ENCODE measurements at places on chromosomes 7 and 10.

GRCh38 chr10:111999205-111999914 is 184.2 kb downstream of the GPAM start:
- DNase-seq, result no peak

- no peak for DNase-seq
Observed at GRCh38 chr10:104096692-104097091, 11.0 kb upstream of the COL17A1 start.

DNA sequence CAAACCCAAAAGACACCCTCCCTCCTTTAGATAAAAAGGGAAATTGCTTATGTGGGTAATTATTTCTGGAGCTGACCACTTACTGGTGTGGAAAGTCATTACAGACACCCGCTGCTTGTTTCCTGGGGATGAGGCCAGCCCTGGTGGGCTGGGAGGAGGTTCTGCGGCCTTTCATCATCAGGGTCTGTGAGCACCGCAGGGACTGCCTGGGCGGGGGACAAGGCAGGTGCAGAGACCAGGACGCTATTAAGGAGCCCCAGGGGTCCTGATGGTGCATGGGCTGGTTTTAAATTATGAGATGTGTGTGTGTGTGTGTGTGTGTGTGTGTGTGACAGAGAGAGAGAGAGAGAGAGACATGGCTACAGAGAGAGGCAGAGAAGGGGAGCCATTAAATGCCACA is 171.2 kb downstream of the DNAJB6 start:
- peak; percentile 34 for DNase-seq

- no peak for DNase-seq
Observed at GRCh38 chr7:16531707-16532106, 5.1 kb downstream of the LRRC72 start.

DNA sequence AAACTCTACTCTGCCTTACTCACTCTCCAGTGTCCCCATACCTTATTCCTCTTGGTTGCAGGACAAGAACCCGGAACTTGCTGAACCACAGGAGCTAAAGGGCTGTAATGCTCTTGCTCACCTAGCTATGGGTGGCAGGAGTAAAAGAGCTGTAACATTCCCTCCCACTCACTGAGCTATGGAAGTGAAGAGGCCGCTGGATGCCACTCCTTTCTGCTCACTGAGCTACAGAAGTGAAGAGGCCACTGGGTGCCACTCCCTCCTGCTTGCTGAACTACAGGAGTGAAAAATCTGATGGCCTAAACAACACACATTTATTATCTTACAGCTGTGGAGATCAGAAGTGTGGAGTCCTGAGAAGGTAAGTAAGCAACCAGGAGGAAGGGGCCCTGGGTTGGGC is 17.5 kb downstream of the MRPS24 start:
- DNase-seq, result no peak

GRCh38 chr7:122383934-122384333 is 79.4 kb upstream of the FEZF1 start:
- DNase-seq, result no peak

- peak; percentile 92 for DNase-seq
Observed at GRCh38 chr10:73910764-73911552, at the start of gene PLAU. PLAU (plus strand) TSS chr10:73911132; CDS start chr10:73911556, 424 bp downstream.

DNA sequence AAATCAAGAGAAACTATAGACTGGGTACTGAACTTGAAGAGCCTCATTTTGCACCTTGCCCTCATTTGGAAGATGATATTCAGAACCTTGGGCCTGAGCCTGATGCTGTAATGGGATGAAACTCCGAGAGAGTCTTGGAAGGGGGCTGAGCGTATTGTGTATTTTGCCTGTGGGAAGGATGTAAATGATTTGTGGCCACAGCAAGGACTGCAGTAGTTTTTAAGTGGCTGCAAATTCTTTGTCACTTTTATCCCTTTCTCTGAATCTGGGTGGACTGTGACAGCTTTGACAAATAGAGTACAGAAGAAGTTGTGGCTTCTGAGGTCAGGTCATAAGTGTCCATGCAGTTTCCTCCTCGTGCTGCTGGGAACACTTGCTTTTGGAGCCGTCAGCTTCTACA is 221.2 kb downstream of the ADRA2A start:
- DNase-seq, result no peak

Measured in spleen (tissue), 13 donors.